ENCODE measurements at places on chromosomes 7 and 10. TPM values are rescaled to one million over a fixed set of nuclear protein-coding genes. Genes with fewer than 3 reads are reported as not detected.

Gene VCL
- 283 TPM for total RNA-seq

DNA sequence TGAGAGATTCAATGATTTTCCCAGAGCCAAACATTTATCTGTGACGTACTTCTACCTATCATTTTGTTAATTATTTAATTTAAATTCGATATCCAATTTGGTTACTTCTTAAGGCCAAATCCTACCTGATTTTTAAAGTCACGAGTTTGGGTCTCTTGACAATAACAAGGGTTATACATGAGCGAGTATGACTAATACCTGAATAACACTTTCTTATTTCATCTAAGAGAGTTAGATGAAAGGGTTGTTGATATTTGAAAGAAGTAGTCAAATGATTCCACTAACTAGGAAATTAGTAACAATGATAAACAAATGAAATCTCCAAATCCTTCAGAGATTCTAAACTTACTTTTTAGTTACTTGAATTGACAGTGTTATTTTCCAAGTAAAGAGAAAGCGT, 1086.9 kb downstream of the XPNPEP1 start:
- DNase-seq: no peak
- no peak overlapping the region for H3K27ac ChIP-seq
- no peak overlapping the region for H3K4me3 ChIP-seq

DNA sequence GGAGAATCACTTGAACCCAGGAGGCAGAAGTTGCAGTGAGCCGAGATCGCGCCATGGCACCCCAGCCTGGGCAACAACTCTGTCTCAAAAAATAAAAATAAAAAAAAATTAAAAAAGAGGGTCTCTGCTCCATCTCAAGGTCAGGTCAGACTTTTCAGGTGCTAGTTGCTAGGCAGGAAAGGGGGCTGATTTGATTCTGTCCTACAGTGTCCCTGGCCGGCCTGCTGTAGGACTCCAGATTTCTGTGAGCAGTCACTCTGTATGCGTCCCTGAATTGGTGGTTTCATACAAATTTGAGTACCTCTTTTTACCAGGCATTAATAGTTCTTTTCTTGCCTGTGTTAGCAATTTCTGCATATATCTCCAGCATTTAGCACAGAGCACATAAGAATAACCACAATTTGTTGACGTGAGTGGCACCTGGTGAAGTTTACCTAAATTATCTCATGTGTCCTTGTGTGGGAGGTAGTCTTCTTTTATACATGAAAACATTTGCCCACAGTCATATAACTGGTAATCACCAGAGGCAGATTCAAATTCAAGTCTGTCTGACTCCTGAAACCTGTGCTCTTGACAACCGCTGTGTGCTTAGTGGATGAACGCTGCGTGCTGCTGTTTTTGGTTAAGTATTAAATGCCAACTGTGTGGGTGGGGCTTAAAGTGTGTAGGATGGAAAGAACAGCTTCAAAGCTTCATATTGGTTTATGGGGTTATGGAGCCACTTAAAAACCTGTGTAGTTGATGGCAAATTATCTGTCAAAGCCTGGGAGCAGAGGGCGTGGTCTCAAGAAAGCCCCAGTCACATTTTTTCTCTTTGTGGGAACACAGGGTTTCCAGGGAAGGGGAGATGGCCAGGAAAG, 3.2 kb upstream of the ZNF775 start:
- peaks cover 33% of the 10 kb centered on the region for H3K36me3 ChIP-seq
- H3K27me3 ChIP-seq: no peaks in the 10 kb centered on the region
- no peak for DNase-seq
- no peak overlapping the region for H3K4me3 ChIP-seq
- H3K27ac ChIP-seq: no peak overlapping the region

DNA sequence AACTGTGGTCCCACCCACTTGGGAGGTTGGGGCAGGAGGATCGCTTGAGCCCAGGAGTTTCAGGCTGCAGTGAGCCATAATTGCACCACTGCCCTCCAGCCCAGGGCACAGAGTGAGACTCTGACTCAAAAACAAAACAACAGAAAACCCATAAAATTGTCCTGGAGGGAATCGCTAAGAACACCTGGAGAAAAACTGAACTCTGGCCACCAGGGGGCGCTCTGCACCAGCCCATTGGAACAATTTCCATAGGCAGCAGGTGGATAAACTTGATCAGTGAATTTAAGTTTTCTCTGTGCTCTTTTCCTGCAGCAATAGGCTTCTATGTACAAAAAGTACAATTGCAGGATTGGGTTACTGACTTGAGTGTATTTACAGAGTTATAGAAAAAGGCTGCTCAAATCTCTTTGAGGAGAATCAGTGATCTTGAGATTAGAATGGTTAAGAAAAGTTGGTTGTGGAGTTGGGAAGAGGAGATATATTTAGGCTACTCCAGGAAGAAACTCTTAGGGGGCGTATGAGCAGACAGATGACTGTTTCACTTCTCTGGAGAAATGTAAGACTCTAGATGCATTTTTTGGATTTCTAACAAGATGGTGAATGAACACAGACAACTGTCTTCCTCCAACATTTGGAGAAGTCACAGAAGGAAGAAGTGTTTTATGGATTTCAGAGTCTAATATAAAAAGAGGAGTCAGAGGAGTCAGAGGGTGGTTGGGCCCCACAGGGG, 274.9 kb upstream of the GALNT17 start:
- H3K4me1 ChIP-seq: no peaks in the 10 kb centered on the region
- no peak overlapping the region for H3K27ac ChIP-seq
- no peaks in the 10 kb centered on the region for H3K36me3 ChIP-seq
- peak; percentile 33 for DNase-seq
- no peaks in the 10 kb centered on the region for H3K27me3 ChIP-seq
- H3K4me3 ChIP-seq: no peak overlapping the region

GRCh38 chr7:39211581-39211980, 233.9 kb downstream of the POU6F2 start:
- H3K4me1 ChIP-seq: no peaks in the 10 kb centered on the region
- H3K4me3 ChIP-seq: no peak overlapping the region
- DNase-seq: no peak

- no peak for DNase-seq
- no peak overlapping the region for H3K4me3 ChIP-seq
- H3K27ac ChIP-seq: no peak overlapping the region
- no peaks in the 10 kb centered on the region for H3K27me3 ChIP-seq
- H3K36me3 ChIP-seq: no peaks in the 10 kb centered on the region
Measured at GRCh38 chr10:59847888-59848287, 58.5 kb downstream of the CCDC6 start.

- peak overlapping the region; percentile 92 for H3K27ac ChIP-seq
- peak; percentile 96 for DNase-seq
- peaks cover 18% of the 10 kb centered on the region for H3K36me3 ChIP-seq
Measured at GRCh38 chr10:102645741-102646609, 1.7 kb downstream of the TRIM8 start.

- no peak overlapping the region for H3K4me3 ChIP-seq
- H3K27me3 ChIP-seq: no peaks in the 10 kb centered on the region
- peaks cover 4% of the 10 kb centered on the region for H3K4me1 ChIP-seq
Measured at GRCh38 chr7:92653136-92653535, 62.9 kb upstream of the FAM133B start.

GRCh38 chr10:96660297-96660696, 60.0 kb downstream of the PIK3AP1 start:
- H3K4me3 ChIP-seq: no peak overlapping the region
- H3K4me1 ChIP-seq: peaks cover 4% of the 10 kb centered on the region
- H3K27ac ChIP-seq: no peak overlapping the region
- H3K27me3 ChIP-seq: peaks cover 3% of the 10 kb centered on the region
- no peak for DNase-seq

Measured in IMR-90 (cell line).